ENCODE measurements at places on chromosomes 12 and 14. TPM values are rescaled to one million over a fixed set of nuclear protein-coding genes. Genes with fewer than 3 reads are reported as not detected.

- DNase-seq = no peak
- no peak overlapping the region for H3K27ac ChIP-seq
- H3K36me3 ChIP-seq = no peaks in the 10 kb centered on the region
- H3K4me1 ChIP-seq = no peaks in the 10 kb centered on the region
- no peak overlapping the region for H3K4me3 ChIP-seq
Measured at GRCh38 chr12:106680280-106680679, 94.2 kb upstream of the RIC8B start.

The C1QL4 gene
- total RNA-seq = not detected

DNA sequence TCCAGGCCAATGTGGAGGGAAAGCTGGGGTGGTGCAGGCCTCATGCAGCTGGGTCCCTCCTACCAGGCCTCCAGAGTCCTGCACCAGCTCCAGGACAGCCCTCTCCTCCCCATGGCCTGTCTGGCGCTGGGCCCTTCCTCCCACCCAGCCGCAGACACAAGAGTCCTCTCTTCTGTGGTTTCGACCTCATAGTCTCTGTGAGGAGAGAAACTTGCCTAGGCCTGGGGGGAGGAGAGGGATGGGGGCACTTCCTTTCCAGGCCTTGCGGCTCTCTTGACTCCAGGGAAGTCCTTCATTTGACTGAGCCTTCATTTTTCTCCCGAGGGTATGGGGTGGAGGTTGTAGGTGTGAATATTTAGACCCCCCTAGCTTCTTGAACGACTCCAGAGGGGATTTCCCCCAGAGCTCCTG, 2.3 kb downstream of the MMP14 start:
- DNase-seq = peak; percentile 68
- H3K4me1 ChIP-seq = no peaks in the 10 kb centered on the region
- peak overlapping the region; percentile 62 for H3K27ac ChIP-seq
- H3K4me3 ChIP-seq = peak overlapping the region; percentile 5

DNA sequence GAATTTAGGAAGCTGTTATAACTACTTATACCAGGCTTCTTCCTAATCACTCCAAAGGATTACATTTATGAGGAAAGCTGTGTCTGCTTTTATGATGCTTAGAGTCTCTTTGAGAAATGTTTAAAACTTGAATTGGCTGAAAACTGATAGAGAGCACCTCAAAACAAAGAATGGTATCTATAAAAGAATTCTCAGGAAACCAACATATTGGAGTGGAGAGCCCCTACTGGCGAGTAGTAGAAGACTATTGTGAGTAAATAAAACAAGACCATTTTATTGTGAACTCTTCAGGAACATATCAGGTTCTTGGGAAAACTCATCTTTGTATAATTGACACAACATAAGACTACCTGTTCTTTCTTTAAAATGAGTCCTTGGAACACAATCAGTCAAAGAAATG, 578.6 kb downstream of the RERGL start:
- no peaks in the 10 kb centered on the region for H3K27me3 ChIP-seq
- H3K4me3 ChIP-seq = no peak overlapping the region
- no peak for DNase-seq
- H3K36me3 ChIP-seq = no peaks in the 10 kb centered on the region

The DCD gene
- total RNA-seq = not detected

GRCh38 chr14:71943695-71944018, 11.4 kb downstream of the RGS6 start:
- no peak overlapping the region for H3K4me3 ChIP-seq
- H3K4me1 ChIP-seq = no peaks in the 10 kb centered on the region

DNA sequence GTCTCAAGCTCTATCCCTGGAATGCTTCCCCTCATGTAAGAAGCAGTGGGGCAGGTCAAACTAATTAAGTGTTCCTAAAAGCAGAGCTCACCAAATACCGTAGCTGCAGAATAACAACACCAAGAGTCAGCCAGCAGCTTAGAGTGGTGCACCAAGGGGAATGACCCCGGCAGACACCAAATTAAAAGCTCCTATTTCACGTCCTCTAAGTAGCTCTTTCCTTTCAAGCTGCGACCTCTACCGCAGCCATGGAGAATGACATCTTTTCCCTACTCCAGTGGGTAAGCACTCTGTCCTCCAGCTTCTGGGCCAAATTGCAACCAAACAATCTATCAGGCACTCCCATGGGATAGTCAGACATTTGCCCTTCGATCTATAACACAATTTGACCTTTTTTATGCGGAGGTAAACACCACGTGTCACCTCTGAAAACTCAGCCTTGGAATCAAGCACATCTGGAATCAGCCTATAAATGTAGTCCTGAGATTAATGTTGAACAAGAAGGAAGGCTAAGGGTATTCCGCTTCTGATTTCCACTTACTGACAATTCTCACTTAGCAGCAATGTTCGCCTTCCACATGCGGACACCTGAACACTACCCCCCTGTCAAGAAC, 67.6 kb upstream of the CDKN3 start:
- no peaks in the 10 kb centered on the region for H3K36me3 ChIP-seq
- no peak for DNase-seq
- no peak overlapping the region for H3K27ac ChIP-seq
- no peak overlapping the region for H3K4me3 ChIP-seq

DNA sequence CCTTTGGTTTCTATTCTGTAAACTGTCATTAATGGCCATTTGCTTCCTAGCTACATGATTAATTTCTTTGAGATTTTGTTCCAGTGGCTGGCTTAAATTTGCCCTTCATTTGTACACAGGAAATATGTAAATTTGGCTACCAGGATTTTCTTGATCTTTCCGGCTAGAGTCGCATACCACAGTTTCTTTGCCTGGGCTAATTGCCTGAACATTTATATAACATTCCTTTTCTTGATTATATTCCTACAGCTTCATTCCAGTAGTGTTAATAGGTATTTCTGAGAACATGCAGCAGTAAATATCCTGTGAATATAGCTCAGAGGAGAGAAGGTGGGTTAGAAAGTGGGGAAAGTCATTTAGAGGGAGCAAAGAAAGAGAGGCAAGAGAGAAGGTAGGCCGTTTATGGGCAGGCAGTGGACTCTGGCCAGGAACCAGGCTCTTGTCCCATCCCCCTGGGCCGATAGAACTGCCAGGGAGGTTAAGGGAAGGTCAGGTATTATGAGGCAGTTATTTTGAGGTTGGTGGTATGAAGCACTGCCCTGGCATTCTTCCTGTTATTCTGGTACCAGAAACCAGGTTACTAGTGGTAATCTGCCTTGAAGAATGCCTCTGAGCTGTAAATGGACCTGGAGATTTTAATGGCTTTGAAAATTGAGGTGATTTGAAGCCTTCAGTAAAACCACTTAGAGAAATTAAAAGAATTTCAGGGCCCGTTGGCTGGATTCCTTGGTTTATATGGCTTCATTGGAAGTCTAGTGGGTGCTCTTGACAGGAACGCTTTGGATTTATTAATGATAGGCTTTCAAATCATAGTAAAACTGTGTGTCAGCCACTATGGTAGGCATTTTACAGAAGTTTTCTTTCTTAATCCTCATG, 4.4 kb downstream of the RNF10 start:
- H3K4me1 ChIP-seq = peaks cover 12% of the 10 kb centered on the region
- no peaks in the 10 kb centered on the region for H3K36me3 ChIP-seq
- H3K27ac ChIP-seq = peak overlapping the region; percentile 57
- H3K4me3 ChIP-seq = no peak overlapping the region
- no peaks in the 10 kb centered on the region for H3K27me3 ChIP-seq
- peak; percentile 80 for DNase-seq

The GLT1D1 gene
- total RNA-seq = 0.78 TPM

- H3K36me3 ChIP-seq = no peaks in the 10 kb centered on the region
- DNase-seq = no peak
- H3K4me3 ChIP-seq = no peak overlapping the region
- H3K27ac ChIP-seq = no peak overlapping the region
- no peaks in the 10 kb centered on the region for H3K4me1 ChIP-seq
Measured at GRCh38 chr14:50233166-50233950, 2.0 kb upstream of the SOS2 start.

GRCh38 chr12:126891789-126892188, 1375.2 kb upstream of the TMEM132C start:
- no peaks in the 10 kb centered on the region for H3K4me1 ChIP-seq
- no peaks in the 10 kb centered on the region for H3K27me3 ChIP-seq
- no peak overlapping the region for H3K4me3 ChIP-seq
- no peaks in the 10 kb centered on the region for H3K36me3 ChIP-seq
- H3K27ac ChIP-seq = no peak overlapping the region
- DNase-seq = no peak

- H3K36me3 ChIP-seq = no peaks in the 10 kb centered on the region
- no peaks in the 10 kb centered on the region for H3K4me1 ChIP-seq
- no peak for DNase-seq
- H3K27ac ChIP-seq = no peak overlapping the region
- no peak overlapping the region for H3K4me3 ChIP-seq
Measured at GRCh38 chr12:74489543-74489942, 48.1 kb upstream of the ATXN7L3B start.

GRCh38 chr12:81615026-81615588, 144.0 kb downstream of the PPFIA2 start:
- no peak for DNase-seq
- H3K4me1 ChIP-seq = no peaks in the 10 kb centered on the region

- H3K27ac ChIP-seq = no peak overlapping the region
- H3K27me3 ChIP-seq = no peaks in the 10 kb centered on the region
- H3K36me3 ChIP-seq = no peaks in the 10 kb centered on the region
Measured at GRCh38 chr12:108989376-108989775, 31.5 kb downstream of the SVOP start.

The GLIPR1L2 gene
- 0.94 TPM for total RNA-seq

The NPFF gene
- not detected for total RNA-seq

GRCh38 chr14:41285186-41285748, 321.4 kb upstream of the LRFN5 start:
- H3K27me3 ChIP-seq = no peaks in the 10 kb centered on the region
- no peaks in the 10 kb centered on the region for H3K36me3 ChIP-seq
- no peak for DNase-seq

- DNase-seq = no peak
- H3K4me3 ChIP-seq = no peak overlapping the region
- H3K27me3 ChIP-seq = no peaks in the 10 kb centered on the region
- H3K4me1 ChIP-seq = no peaks in the 10 kb centered on the region
- H3K36me3 ChIP-seq = no peaks in the 10 kb centered on the region
- H3K27ac ChIP-seq = no peak overlapping the region
Measured at GRCh38 chr12:89895591-89895990, 187.0 kb upstream of the ATP2B1 start.

- H3K27ac ChIP-seq = no peak overlapping the region
- no peak overlapping the region for H3K4me3 ChIP-seq
- no peaks in the 10 kb centered on the region for H3K27me3 ChIP-seq
- no peaks in the 10 kb centered on the region for H3K4me1 ChIP-seq
- H3K36me3 ChIP-seq = peaks cover 9% of the 10 kb centered on the region
- no peak for DNase-seq
Measured at GRCh38 chr12:121423682-121424623, 24.0 kb downstream of the RNF34 start.

DNA sequence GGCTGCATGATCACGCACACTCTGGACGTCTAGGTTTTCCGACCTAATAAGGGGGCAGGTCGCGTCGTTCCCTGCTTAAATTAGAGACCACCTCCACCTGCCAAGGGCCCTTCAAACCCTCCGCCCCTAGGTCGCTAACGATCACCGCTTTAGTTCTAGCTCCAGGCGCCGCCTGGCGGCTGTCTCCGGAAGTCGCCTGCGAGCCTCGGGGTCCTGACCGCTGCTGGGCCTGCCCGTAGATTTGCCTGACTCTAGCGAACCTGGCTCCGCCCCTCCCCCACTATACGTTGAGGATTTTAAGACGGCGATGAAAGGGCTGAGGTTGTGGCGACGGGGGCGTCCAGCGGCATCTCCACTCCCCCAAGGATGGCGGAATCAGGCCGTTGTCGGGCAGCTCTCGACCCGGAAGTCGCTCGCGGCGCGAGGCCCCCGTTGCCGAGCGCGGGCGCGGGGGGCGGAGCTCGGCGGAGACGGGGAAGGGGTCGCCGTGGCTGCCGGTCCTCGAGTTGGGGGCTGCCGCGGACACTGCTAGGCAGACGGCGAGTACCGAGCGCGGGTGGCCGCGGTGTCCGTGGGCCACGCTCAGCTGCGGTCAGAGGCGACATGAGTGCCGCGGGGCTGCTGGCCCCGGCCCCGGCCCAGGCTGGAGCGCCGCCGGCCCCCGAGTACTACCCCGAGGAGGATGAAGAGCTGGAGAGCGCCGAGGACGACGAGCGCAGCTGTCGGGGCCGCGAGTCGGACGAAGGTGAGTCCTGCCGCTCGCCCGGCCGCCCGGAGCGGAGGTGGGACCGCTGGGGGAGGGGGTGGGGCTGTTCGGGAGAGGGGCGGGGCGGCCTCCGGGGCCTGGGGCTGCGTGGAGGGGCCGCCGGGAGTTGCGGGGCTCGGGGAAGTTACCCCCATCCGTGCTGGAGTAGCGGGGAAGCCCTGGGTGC, at the start of gene SUDS3:
TSS of gene SUDS3 (plus strand) at position 467 of the 932 bp plus-strand sequence. CDS start at position 604, 137 bp downstream.
- no peaks in the 10 kb centered on the region for H3K4me1 ChIP-seq
- no peak within 1 kb of the TSS for H3K27ac ChIP-seq
- H3K36me3 ChIP-seq = peaks cover 3% of the 10 kb centered on the region
- DNase-seq = peak; percentile 98
- peak within 1 kb of the TSS; percentile 99 for H3K4me3 ChIP-seq

DNA sequence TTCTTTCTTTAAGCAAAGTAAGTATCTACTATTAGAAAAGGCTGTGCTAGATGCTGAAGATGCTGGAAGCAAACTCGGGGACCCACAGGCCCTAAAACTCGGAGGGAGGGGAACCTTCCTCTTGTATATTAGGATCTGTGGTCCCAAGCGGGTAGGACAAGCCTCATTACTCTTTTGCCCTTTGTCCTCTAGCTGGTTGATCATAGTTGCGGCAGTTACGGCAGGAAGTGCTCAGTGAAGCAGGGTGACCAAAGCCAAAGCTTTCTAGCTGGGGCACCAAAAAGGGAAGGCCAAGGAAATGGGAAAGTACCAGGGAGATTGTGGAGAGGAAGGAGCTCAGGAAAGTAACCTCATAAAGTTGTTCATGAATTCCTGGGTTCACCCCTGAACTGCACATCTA, 76.3 kb downstream of the SCFD1 start:
- no peak overlapping the region for H3K4me3 ChIP-seq
- no peak overlapping the region for H3K27ac ChIP-seq
- H3K27me3 ChIP-seq = no peaks in the 10 kb centered on the region

The RERGL gene
- 6.9 TPM for total RNA-seq

The CLEC4C gene
- total RNA-seq = not detected

DNA sequence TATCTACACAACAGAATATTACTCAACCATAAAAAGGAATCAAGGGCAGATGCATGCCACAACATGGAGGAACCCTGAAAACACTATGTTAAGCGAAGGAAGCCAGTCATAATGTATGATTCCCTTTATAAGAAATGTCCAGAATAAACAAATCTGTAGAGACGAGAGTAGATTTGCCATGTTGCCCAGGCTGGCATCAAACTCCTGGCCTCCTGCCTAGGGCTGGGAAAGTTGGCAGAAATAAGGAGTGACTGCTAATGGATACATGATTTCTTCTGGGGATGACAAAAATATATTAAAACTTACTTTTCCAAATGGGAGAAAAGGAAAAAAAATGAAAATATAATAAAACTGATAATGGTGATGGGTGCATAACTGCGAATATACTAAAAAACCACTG, 10.9 kb downstream of the CLIP1 start:
- H3K27ac ChIP-seq = no peak overlapping the region
- H3K27me3 ChIP-seq = no peaks in the 10 kb centered on the region
- DNase-seq = peak; percentile 40

The ZFYVE26 gene
- total RNA-seq = 34.9 TPM
